ENCODE measurements at places on chromosomes 11 and 22.

DNA sequence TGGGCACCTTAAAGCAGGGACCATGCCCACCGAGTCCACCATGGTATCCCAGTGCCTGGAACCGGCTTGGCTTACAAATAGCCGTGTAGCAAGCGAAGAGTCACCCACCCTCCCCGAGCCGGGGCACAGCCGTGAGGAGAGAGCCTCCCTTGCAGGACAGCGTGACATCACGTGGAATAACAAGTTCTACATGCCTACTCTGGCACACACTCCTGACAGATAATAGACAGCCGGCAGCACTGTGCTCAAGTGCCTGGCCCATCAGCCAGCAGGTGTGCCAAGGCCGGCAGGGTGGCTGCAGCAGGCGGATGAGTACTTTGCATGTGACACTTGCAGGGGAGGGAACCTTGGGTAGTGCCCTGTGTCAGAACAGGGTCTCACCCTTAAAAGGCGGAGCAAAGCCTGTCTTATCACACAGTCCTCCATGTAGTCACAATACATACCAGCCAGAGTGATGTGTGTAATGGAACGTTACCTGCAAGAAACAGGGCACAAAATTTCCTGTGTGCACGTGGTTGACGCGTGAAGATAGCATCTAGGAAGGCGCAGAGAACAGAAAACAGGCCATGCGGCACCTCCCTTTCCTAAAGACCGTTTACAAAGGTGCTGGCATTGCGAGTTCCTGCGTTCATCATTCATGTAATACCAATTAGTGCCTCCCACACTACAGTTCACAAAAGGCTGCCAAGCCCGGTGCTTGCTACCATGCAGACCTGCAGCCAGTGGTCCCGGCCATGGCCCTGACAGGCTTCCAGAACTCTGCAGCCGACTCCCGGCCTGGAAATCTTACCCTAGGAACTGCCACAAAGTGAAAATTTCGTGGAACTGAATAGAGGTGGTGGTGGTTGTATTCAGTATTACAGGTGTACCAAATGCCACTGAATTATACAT, 16.4 kb downstream of the TOM1 start:
- no peak overlapping the region for H3K27ac ChIP-seq
- H3K27me3 ChIP-seq: no peaks in the 10 kb centered on the region
- no peak for DNase-seq
- no peaks in the 10 kb centered on the region for H3K4me1 ChIP-seq

- H3K27ac ChIP-seq: no peak overlapping the region
- no peak overlapping the region for H3K4me3 ChIP-seq
- DNase-seq: no peak
- no peaks in the 10 kb centered on the region for H3K36me3 ChIP-seq
- no peaks in the 10 kb centered on the region for H3K4me1 ChIP-seq
Measured at GRCh38 chr11:96964661-96965060, 574.8 kb downstream of the JRKL start.

- H3K27ac ChIP-seq: no peak overlapping the region
- no peaks in the 10 kb centered on the region for H3K4me1 ChIP-seq
- peaks cover 22% of the 10 kb centered on the region for H3K27me3 ChIP-seq
- H3K36me3 ChIP-seq: no peaks in the 10 kb centered on the region
- no peak for DNase-seq
- no peak overlapping the region for H3K4me3 ChIP-seq
Measured at GRCh38 chr11:78902771-78903507, 328.3 kb upstream of the NARS2 start.

DNA sequence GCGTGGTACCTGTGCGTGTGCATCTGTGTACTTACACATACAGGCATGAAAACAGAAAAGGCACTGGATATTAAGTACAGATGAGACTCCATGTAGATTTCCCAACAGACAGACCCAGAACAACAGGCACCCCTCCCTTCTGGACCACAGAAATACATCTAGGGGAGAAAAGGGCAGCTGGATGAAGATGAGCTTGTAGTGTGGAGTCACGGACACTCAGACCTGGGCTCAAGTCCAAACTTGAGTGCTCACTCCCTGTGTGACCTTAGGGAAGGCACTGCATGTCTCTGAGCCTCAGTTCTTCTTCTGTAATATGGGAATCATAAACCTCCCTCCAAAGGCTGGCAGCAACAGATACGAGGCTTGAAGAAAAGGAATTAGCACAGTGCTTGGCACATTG, 108.9 kb downstream of the GALNT18 start:
- peaks cover 10% of the 10 kb centered on the region for H3K27me3 ChIP-seq
- no peaks in the 10 kb centered on the region for H3K4me1 ChIP-seq
- no peak overlapping the region for H3K4me3 ChIP-seq
- H3K27ac ChIP-seq: no peak overlapping the region
- no peaks in the 10 kb centered on the region for H3K36me3 ChIP-seq

- no peak for DNase-seq
- no peaks in the 10 kb centered on the region for H3K27me3 ChIP-seq
Measured at GRCh38 chr22:50525858-50526107, 385 bp upstream of the SCO2 start.

- no peaks in the 10 kb centered on the region for H3K36me3 ChIP-seq
- DNase-seq: no peak
- no peaks in the 10 kb centered on the region for H3K27me3 ChIP-seq
- H3K4me3 ChIP-seq: no peak overlapping the region
Measured at GRCh38 chr11:69378303-69379141, 84.6 kb downstream of the MYEOV start.

All from DND-41 (cell line).